ENCODE measurements at places on chromosomes 3 and 15.

DNA sequence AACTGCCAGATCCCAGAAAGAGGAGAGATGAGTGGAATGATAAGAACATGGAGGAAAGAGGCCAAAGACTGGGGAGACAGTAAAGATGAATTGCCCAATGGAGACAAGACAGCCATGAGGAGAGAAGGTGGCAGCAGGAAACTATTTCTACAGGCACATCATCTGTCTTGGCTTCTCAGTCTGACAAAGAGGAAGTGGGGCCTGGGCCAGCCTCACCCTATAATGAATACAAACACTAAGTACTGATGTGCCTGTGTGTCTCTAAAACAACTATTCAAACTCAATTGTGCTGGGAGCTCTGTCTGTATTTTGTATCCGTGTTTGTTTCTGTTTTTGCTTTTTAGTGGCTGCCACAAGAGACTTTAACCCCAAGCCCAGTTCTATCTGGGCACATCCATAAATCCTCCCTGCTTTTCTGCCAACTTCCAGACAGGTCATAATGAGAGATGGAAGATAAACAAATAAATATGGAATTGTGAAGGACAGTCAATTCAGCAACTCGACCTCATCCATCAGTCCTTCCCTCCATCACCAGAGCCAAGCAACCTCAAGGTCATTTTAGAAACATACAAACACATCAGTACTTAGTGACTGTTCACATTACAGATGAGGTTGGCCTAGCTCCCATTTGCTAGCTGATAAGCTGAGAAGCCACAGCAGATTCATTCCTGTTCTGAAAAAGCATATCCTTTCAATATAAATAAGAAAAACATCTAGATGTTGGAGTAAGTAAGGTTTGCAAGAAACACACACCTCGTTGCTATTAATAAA, 116.7 kb downstream of the CADPS start:
- no peaks in the 10 kb centered on the region for H3K4me1 ChIP-seq
- H3K27ac ChIP-seq: no peak overlapping the region
- no peak for DNase-seq
- no peaks in the 10 kb centered on the region for H3K36me3 ChIP-seq
- H3K27me3 ChIP-seq: no peaks in the 10 kb centered on the region

- H3K36me3 ChIP-seq: no peaks in the 10 kb centered on the region
- DNase-seq: no peak
- no peaks in the 10 kb centered on the region for H3K27me3 ChIP-seq
- H3K4me3 ChIP-seq: no peak overlapping the region
- peaks cover 3% of the 10 kb centered on the region for H3K4me1 ChIP-seq
- no peak overlapping the region for H3K27ac ChIP-seq
Observed at GRCh38 chr3:179174316-179174715, 26.2 kb downstream of the PIK3CA start.

GRCh38 chr3:4823986-4824925, 155.0 kb upstream of the BHLHE40 start:
- no peak for DNase-seq
- no peaks in the 10 kb centered on the region for H3K27me3 ChIP-seq
- H3K4me1 ChIP-seq: peaks cover 79% of the 10 kb centered on the region
- H3K36me3 ChIP-seq: peaks cover 4% of the 10 kb centered on the region
- no peak overlapping the region for H3K4me3 ChIP-seq

GRCh38 chr15:29917600-29918597, 95.6 kb upstream of the TJP1 start:
- H3K27ac ChIP-seq: no peak overlapping the region
- no peaks in the 10 kb centered on the region for H3K36me3 ChIP-seq
- no peak overlapping the region for H3K4me3 ChIP-seq
- DNase-seq: no peak
- H3K27me3 ChIP-seq: peaks cover 11% of the 10 kb centered on the region

DNA sequence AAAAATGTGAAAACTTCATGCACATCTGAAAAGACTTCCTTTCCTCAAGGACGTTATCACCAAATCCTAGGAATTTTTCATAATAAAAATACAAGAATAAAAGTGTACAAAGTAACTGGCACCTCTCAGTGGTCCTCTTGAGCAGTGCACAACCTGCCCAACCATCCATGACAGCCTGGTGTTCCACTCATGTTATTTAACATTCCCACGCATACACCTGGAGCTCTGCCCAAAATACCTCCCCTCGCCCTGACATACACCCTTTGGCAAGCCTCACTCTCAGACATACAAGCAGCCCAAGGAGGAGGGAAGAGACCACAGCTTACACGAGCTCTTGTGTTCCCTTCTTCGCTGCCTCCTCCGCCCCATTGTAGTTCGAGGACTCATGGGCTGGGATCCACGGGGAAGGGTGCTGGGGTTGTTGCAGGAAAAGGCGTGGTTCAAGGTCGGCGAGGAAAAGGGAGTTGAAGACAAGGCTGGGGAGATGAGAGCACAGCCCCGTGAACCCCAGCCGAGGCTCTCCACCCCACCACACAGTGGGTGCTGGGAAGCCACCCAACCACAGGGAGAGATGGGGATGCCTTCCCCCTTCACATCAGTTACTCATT, 23.3 kb downstream of the GRIP2 start:
- H3K27ac ChIP-seq: no peak overlapping the region
- no peak overlapping the region for H3K4me3 ChIP-seq
- DNase-seq: no peak
- H3K4me1 ChIP-seq: no peaks in the 10 kb centered on the region

GRCh38 chr15:29616512-29616911, 205.8 kb downstream of the TJP1 start:
- no peak for DNase-seq
- H3K27ac ChIP-seq: no peak overlapping the region
- no peaks in the 10 kb centered on the region for H3K36me3 ChIP-seq
- no peaks in the 10 kb centered on the region for H3K4me1 ChIP-seq

GRCh38 chr3:68904064-68904463, 28.3 kb downstream of the TAFA4 start:
- H3K36me3 ChIP-seq: no peaks in the 10 kb centered on the region
- H3K27me3 ChIP-seq: no peaks in the 10 kb centered on the region

- peak overlapping the region; percentile 84 for H3K27ac ChIP-seq
- H3K36me3 ChIP-seq: no peaks in the 10 kb centered on the region
- H3K4me3 ChIP-seq: peak overlapping the region; percentile 90
- peaks cover 4% of the 10 kb centered on the region for H3K27me3 ChIP-seq
- no peak for DNase-seq
- H3K4me1 ChIP-seq: peaks cover 11% of the 10 kb centered on the region
Observed at GRCh38 chr3:143972155-143972504, 507 bp downstream of the DIPK2A start.

GRCh38 chr3:192062186-192062585, 601.2 kb downstream of the PYDC2 start:
- no peak overlapping the region for H3K27ac ChIP-seq
- H3K4me3 ChIP-seq: no peak overlapping the region
- DNase-seq: no peak
- H3K27me3 ChIP-seq: no peaks in the 10 kb centered on the region

DNA sequence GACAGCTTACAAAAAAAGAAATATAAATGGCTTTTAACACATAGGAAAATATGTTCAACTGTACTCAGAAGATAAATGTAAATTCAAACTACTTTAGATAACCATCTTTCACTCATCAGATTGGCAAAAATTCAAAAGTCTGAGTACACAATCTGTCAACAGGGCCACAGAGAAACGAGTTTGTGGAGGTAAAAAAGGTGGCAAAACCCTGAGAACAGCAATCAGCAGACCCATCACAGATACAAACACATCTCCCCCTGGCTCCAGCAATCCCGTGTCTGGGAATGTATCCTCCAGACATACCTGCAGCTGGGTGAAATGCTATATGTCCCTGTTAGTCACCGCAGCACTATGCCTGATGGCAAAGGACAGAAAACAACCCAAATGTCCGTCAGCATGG, 149.5 kb downstream of the OSBPL10 start:
- no peak overlapping the region for H3K27ac ChIP-seq
- H3K27me3 ChIP-seq: no peaks in the 10 kb centered on the region
- peaks cover 2% of the 10 kb centered on the region for H3K4me1 ChIP-seq
- H3K4me3 ChIP-seq: no peak overlapping the region
- DNase-seq: no peak
- H3K36me3 ChIP-seq: no peaks in the 10 kb centered on the region

DNA sequence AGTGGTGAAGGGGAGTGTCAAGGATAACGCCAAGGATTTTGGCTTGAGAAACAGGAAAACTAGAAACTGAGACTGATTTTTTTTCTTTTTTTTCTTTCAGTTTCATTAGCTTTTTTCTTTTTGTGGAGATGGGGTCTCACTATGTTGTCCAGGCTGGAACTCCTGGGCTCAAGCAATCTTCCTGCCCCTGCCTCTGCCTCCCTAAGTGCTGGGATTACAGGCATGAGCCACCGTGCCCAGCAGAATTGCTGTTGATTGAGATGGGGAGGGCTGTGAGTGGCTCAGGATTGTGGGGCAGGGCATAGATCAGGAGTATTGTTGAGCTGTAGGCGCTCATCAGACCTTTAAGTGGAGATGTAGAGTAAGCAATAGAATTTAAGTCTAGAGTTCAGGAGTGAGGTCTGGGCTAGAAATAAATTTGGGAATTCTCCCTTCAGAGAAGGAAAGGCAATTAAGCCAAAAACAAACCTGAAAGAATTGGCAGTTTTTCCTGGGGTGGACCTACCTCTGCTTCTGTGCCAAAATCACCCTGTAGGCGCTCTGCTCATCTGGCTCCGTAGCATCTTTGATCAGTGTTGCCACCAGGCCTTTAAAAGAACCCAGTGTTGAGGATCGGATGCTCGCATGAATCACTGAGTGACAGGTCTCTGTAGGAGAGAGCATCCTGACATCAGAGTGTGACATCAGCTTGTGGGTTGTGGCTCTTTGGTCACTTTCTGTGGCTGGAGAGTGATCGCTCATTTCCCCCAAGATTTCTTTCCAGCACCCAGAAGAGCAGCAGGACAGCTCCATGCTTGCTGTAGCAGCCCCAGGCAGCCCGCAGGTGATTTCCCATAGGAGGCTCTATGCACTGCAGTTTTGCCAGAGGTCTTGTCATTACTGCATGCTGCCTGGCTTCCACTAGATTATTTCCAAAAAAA, 15.8 kb downstream of the ABHD17C start:
- H3K27me3 ChIP-seq: no peaks in the 10 kb centered on the region
- DNase-seq: no peak
- H3K36me3 ChIP-seq: no peaks in the 10 kb centered on the region
- no peak overlapping the region for H3K27ac ChIP-seq
- no peak overlapping the region for H3K4me3 ChIP-seq

DNA sequence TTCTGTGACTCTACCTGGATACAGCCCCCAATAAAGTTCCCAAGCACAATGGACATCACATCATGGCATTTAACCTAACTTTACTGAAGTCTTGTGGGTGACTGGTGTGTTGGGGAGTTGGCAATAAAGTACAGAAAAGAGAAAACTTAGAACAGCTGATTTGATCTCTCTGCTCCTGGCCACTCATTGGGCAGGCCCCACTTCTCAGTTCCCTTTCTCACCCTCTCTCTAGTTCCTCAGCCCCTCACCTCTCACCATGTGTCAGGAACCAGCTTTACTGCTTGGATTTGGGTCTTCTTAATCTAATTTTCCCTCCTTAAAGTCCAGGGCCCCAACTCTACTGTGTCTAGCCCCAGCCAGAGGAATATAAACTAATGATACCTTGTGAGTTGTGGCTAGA, 713 bp upstream of the MUC13 start:
- no peak for DNase-seq
- H3K27ac ChIP-seq: no peak overlapping the region
- H3K36me3 ChIP-seq: no peaks in the 10 kb centered on the region
- H3K27me3 ChIP-seq: no peaks in the 10 kb centered on the region

GRCh38 chr3:31793821-31794220, 187.2 kb downstream of the OSBPL10 start:
- no peaks in the 10 kb centered on the region for H3K27me3 ChIP-seq
- no peak overlapping the region for H3K27ac ChIP-seq
- no peak for DNase-seq
- no peak overlapping the region for H3K4me3 ChIP-seq
- H3K4me1 ChIP-seq: no peaks in the 10 kb centered on the region

GRCh38 chr3:69442771-69443311, 57.0 kb upstream of the FRMD4B start:
- H3K4me3 ChIP-seq: no peak overlapping the region
- H3K4me1 ChIP-seq: no peaks in the 10 kb centered on the region
- H3K36me3 ChIP-seq: no peaks in the 10 kb centered on the region
- H3K27ac ChIP-seq: no peak overlapping the region
- no peak for DNase-seq
- H3K27me3 ChIP-seq: no peaks in the 10 kb centered on the region

DNA sequence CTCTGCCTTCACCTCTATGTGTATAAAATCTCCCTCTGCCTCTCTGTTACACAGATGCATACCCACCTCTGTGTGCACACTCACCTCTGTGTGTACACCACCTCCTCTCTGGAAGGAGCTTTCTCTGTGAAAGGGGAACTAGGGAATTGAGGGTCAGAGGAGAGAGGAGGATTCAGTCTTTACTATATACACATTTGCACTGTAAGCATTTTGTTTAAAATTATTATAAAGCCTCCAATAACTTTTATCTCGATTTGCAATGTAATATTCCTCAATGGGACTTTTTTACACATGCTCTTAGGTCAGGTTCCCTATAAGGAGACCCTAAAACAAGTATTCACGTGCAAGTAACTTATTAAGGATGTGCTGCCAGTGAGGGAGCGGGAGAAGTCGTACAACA, 82.5 kb downstream of the OXNAD1 start:
- no peaks in the 10 kb centered on the region for H3K27me3 ChIP-seq
- no peak overlapping the region for H3K4me3 ChIP-seq
- peaks cover 12% of the 10 kb centered on the region for H3K4me1 ChIP-seq
- DNase-seq: no peak
- no peak overlapping the region for H3K27ac ChIP-seq

DNA sequence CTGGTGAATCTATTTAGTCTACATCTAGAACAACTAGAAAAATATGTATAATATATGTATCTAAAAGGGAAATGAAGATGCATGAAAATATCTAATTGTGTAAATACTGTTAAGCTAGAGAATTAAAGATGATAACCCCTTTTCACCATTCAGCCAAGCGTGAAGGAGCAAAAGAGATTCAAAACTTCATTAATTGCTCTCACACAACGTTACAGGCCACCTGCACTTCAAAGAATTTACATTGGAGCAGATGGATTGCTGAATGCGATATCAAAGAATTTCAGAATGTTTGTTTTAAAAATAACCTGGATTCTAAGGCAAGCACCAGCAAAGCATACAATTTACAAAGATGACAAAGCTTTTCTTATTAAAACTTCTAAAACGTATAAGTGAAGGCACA, 243.2 kb downstream of the ROBO2 start:
- H3K27ac ChIP-seq: no peak overlapping the region
- DNase-seq: no peak
- H3K27me3 ChIP-seq: no peaks in the 10 kb centered on the region
- no peaks in the 10 kb centered on the region for H3K4me1 ChIP-seq
- no peaks in the 10 kb centered on the region for H3K36me3 ChIP-seq

DNA sequence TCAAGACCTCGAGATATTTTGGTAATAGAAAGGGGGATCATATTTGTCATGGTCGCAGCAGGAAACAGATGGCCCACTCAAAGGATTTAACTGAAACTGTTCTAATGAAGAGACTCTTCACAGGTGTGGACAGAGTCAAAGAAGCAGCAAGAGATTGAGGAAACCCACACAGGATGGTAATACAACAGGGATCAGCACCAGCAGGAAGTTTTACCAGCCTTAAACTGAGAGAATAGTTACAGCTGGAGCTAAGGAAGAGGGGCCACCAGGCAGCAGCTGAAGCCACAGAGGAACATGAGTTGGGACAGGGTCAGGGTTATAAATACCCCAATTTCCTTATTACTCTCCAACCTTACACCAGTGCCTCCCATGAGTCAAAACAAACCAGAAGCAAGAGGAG, 131.8 kb upstream of the UBE2E2 start:
- no peak overlapping the region for H3K4me3 ChIP-seq
- no peaks in the 10 kb centered on the region for H3K27me3 ChIP-seq
- no peak overlapping the region for H3K27ac ChIP-seq
- no peak for DNase-seq
- H3K36me3 ChIP-seq: no peaks in the 10 kb centered on the region

All from CD4-positive, alpha-beta T cell (primary cell).